ENCODE measurements at places on chromosomes 12 and 14. TPM values are rescaled to one million over a fixed set of nuclear protein-coding genes. Genes with fewer than 3 reads are reported as not detected.

- DNase-seq, result no peak
Observed at GRCh38 chr12:129941618-129942017, 37.8 kb upstream of the TMEM132D start.

The RPGRIP1 gene
- under 0.01 TPM for total RNA-seq

DNA sequence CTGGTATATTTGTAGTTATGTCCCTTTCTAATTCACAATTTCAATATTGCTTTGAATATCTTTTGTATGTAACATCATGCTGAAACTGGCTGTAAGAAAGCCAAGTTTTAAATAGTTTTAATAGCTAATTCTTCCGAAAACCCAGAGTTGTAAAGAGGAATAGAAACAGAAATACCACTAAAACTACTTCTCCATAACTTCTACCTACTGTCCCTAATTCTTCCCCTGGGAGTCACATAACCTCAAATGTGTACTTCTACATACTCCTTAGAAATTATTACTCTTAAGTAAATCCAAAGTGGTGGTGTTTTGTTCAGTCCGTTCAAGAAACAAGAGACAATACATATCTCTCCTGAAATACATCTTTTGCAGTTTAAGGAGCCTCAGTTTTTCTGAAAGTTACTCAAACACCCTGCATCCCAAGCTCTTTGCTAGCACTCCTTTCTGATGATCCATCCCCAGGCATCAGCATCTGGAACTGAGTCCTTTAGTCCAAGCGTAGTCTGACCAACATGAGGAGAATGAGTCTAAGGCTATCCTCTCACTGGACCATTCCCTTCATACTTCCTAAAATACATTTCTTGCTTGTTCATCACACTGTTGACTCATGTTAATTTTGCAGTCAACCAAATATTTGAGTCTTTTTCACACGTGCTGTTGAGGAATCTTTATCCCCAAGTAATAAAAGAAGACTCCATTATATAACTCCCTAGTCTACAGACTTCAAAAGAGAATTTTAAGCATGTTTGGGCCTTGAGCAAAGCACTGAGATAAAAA is 214.3 kb upstream of the NUDT4 start:
- DNase-seq, result peak; percentile 56

DNA sequence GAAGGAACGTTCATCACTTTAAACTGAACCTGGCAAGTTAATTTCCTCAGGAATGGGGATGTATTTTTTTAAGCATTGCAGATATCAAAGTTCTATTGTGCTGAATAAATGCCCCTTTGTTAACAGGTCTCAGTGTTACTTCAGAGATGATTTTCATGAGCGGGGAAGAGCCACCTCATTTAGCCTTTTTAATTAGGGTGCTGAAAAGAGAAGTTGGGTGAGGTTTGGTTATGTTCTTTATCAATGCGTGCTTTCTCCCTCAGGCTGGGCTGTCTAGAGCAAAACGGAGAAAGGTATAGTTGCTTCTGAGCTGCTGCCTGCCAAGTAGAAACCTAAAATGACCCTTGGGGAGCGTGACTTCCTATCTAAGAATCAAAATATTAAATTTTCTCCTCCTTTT is 8.0 kb upstream of the HIP1R start:
- no peak for DNase-seq

Data from fibroblast of lung (primary cell).